ENCODE measurements at places on chromosomes 7 and 10.
A peak's percentile ranks its signal among the peaks of the same experiment; 100 is the strongest.

DNA sequence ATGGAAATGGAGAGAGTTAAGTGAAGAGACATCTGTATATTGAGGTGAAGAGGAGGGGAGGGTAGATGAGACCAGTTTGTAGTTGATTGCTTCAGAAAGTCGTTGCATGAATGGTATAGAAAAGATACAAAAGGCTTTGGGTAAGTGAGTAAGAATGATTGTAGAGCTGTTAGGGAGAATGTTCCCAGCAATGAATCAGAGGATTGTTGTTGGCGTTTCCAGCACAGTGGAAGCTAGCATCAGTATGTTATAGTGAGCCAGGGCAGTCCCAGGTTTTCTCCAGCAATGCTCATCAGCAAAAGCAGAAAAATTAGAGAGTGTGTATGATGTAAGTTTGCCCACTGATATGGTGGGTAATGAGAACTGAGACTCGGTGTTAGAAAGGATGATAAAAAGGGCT, 15.4 kb upstream of the CDK6 start:
- no peak for DNase-seq

DNA sequence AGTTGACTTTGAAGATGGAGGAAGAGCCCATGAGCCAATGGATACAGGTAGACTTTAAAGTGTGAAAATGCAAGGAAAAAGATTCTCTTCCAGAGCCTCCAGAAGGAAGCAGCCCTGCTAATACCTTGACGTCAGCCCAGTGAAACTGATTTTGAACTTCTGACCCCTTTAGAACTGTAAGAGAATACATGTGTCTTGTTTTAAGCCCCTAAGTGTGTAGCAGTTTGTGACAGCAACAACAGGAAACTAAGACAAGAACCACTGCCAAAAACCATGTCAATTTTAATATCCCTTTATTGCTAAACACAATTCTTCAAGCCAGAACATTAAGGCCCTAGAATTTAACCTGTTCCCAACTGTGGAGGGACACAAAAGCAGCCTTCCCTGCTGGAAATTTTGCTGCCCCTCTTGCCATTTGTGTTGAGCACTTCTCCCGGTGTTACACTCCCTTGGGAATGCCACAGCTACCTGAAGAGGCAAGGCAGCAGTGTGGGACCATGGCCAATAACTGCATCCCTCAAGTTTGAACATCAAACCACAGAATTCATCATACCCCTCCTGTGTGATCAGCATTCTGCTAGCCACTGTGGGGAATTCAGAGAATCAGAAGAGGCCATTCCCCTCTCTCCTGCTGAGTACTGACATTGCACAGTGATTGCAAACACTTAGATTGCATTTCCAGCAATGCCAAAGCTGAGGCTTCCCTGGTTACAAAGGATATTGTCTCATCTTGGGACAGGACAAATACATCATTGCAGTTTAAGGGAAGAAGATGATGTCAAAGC, 12.3 kb upstream of the CCDC172 start:
- no peak for DNase-seq

DNA sequence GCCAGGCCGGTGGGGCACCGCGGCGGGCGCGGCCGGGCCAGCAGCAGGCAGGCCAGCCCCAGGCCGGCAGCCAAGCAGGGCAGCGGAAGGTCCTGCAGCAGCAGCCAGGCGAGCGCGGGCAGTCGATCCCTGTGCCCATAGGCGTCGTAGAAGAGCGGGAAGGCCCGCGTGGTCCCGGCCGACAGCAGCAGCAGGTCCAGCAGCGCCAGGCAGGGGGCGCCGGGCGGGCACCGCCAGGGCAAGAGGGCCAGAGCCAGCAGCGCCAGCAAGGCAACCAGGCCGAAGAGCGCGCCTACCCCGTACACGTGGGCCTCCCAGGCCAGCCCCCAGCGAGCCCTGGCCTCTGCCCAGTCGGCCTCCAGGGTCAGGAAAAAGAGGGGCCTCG, 8.4 kb upstream of the RBM28 start:
- peak; percentile 35 for DNase-seq

GRCh38 chr7:12889391-12889790, 202.0 kb downstream of the ARL4A start:
- no peak for DNase-seq

GRCh38 chr7:70597066-70597465, 534.9 kb upstream of the GALNT17 start:
- no peak for DNase-seq

- peak; percentile 36 for DNase-seq
Observed at GRCh38 chr10:68156373-68157185, 47.3 kb downstream of the MYPN start.

Data from neuronal stem cell (in vitro differentiated cells).